HuH-7.5 (cell line): ENCODE measurements at places on chromosomes 16 and 17.

- DNase-seq: no peak
Observed at GRCh38 chr17:32341141-32341856, 674 bp downstream of the C17orf75 start.

GRCh38 chr17:60901806-60902205, 224.2 kb downstream of the BCAS3 start:
- no peak for DNase-seq

- no peak for DNase-seq
Observed at GRCh38 chr16:85778873-85779272, 20.5 kb downstream of the EMC8 start.

GRCh38 chr16:29972500-29972899, 1.2 kb upstream of the TAOK2 start:
- no peak for DNase-seq

DNA sequence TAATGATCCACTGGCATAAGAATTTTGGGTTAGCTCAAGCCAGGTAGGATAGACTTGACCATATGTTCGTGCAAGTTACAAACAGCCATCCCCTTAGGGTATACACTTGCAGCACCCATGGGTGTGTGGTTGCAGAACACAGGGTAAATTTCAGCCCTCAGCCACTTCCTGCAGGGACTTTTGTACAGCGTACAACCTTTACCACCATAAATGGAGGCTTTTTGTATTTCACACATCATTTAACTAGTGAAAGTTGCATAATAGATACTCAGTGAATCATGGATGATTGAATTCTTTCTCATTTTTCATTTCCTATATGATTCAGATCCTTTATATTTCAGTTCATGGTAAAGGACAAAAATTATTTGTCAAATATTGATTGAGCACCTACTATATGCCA, 473.9 kb downstream of the CDH13 start:
- DNase-seq: no peak

GRCh38 chr17:63446753-63447470, 806 bp upstream of the CYB561 start:
- peak; percentile 65 for DNase-seq

DNA sequence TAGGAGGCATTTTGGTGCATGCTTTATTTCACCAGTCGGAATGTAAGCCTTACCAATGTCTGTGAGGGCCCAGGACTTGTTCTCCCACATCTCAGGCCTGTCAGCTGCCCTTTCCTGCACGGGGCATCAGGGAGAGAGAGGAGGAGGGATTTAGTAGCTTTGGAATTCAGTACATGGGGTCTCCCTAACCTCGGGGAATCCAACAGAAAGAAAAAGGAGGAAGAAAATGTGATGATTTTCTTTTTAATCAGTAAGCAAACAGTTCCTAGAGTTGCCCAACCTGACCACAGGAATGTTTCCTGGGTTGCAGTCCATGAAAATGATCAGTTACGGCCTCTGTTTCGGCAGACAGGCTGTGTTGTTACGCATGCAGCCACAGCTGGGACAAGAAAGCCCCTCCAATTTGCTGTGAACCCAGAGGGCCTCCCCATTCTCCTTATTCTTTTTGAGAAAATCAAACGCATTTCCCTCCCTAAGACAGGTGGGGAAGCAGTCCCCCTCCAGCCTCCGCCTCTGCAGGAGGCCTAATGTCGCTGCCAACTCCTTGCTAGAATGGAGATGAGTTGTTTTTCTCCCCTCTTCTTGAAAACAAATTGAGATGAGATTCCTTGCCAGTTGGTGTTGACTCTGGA, 53.1 kb upstream of the TANGO6 start:
- DNase-seq: peak; percentile 51

DNA sequence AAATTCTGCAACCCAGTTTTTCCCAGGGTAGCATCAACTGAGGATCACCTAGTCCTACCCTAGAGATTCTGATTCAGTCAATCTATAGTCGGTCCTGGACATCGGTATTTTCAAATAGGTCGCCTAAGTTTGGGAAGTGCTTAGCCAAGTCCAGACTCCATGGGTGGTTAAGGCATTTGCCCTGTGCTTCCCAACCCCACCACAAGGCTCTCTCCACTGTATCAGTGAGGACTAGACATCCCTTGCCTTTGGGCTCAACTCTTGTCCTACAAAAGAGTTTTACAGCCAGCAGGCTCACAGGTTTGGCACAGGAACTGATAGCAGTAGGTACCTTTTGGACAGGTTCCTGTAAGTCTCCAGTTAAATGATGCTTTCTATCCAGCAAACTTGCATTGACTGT, 13.8 kb downstream of the HYDIN start:
- no peak for DNase-seq

GRCh38 chr16:13902677-13903076, 17.3 kb upstream of the ERCC4 start:
- DNase-seq: no peak

- DNase-seq: no peak
Observed at GRCh38 chr17:31811101-31811500, 47.9 kb downstream of the COPRS start.

DNA sequence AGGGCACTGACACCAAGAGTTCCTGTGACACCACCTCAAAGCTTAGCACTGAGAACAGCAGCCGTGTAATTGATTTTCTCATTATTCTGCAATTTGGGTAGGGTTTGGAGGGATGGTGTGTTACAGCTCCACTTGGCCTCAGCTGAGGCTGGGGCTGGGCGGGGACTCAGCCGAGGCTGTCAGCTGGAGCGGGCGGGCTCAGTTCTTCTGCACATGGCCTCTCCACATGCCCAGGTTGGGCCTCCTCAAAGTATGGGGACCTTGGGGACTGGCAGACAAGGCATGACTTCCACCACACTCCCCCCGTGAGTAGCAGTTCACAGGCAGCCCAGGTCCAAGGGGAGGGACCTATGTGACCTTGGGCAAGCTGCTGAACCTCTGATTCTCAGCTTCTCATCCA, 171.5 kb downstream of the IRF8 start:
- no peak for DNase-seq
